Fibroblast of skin of back (primary cell): ENCODE measurements at places on chromosomes 2 and 18.
A peak's percentile ranks its signal among the peaks of the same experiment; 100 is the strongest.

GRCh38 chr2:121532347-121532766 lies 1.7 kb downstream of the RNU4ATAC start:
- peak; percentile 43 for DNase-seq

DNA sequence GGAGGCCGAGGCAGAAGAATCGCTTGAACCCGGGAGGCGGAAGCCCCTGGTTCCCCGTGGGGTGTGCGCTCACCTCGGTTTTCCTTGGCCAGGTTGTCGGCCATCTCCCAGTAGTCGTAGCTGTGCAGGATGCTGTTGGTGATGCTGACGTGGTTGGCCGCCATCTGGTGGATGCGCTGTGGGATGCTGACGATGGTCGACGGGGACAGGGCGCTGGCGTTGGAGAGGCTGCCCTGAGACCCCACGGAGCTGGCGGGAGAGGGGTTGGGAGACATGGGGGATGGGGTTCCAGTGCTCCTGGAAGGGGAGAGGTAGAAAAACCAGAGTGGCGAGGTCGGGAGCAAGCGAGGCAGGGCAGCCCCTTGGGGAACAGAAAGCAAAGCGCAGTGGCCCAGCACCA lies 64.4 kb upstream of the REV1 start:
- DNase-seq = no peak

GRCh38 chr18:5998907-5999306 lies 103.6 kb upstream of the TMEM200C start:
- no peak for DNase-seq

DNA sequence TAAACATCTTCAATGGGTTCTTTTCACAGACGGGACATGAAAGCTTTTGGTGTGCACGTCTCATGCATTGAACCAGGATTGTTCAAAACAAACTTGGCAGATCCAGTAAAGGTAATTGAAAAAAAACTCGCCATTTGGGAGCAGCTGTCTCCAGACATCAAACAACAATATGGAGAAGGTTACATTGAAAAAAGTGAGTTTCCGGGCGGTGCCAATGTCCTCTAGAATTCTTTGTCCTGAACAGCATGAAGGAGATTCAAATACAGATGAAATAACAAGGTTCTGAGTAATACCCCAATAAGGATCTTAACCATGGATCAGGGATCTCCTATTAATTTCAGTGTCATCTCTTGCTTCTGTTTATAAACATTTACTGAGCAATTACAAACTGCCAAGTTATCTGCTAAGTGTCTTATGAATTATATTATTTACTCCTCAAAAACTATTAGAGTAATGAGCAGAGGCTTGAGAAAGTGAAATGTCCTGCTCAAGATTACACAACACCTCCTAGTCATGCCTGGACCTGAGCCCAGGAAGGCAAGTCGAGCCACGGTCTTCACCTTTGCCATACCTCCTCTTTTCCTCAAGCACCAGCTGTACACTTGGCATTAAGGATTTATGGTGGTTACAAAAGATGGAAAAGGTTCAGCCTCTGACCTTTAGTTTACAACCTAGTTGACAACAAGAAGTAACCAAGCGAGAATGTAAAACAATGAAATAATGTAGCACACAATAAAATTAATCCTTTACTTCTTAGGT lies 22.6 kb downstream of the DHRS9 start:
- no peak for DNase-seq

DNA sequence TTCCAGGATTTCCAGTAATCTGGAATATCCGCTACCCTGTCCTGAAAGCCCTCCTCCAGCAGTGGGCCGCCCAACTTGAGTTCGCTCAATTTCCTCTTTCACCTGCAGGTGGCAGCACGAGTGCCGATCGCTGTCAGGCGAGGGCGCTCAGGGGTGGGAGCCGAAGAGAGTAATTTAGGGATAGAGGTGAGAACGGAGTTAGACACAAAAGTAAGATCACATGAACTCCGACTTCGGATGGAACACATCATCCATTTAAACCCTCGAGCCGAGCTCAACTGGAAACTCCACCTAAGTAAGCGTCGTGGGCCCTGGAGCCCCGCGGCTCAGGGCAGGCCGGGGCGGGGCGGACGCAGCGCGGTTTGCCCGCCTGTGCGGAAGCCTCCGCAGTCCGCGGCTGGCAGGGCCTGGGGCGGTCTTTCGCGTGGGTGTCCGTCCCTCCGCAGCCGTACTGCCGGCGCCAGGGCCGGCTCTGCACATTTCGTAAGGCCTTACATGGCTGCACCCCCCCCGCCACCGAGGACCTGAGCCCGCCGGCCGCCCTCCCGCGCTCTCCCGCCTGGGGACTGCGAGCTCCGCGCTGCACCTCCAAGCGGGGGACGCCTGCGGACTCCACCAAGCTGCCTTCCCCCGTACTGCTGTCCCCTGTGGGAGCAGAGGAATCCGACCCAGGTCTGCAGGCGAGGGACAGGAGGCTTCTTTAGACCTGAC lies 61.2 kb downstream of the SEMA4F start:
- DNase-seq = peak; percentile 78

DNA sequence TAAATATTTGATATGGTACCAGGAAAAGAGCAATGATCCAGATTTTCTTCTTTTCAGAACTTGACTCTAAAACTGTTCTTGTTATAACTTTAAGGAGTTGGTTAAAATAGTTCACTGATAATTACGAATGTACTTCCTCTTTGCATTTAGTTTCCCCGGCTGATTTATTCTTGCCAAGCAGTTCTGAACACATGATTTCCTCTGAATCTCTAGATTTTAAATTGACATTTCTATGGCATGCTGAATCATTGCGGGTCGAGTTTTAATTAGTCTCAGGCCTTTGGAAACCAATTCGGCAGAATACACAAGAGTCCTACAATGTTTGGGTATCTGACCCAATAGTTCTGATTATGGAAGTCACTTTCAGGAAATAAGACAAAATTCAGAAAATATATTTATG lies 37.3 kb upstream of the DNAH7 start:
- no peak for DNase-seq

DNA sequence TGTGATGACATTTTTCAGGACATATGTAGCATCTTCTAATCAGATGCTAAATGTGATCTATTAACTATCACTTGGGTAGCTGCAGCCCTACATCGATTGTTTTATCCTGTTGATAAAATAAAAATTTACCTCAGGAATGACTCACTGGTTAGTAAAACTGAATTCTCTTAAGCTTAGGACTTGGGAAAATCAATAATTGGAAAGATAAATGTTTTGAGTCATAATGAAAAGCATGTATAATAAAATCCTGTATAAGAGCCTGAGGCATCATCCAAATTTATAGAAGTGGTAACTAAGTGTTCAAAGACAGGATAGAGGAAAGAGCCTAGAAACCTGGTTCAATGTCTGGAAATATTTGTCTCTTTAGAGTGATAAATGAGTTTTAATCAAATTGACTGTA lies 168.1 kb upstream of the VWC2L start:
- no peak for DNase-seq

GRCh38 chr18:50439460-50440015 lies 64.7 kb downstream of the SKA1 start:
- DNase-seq = no peak

DNA sequence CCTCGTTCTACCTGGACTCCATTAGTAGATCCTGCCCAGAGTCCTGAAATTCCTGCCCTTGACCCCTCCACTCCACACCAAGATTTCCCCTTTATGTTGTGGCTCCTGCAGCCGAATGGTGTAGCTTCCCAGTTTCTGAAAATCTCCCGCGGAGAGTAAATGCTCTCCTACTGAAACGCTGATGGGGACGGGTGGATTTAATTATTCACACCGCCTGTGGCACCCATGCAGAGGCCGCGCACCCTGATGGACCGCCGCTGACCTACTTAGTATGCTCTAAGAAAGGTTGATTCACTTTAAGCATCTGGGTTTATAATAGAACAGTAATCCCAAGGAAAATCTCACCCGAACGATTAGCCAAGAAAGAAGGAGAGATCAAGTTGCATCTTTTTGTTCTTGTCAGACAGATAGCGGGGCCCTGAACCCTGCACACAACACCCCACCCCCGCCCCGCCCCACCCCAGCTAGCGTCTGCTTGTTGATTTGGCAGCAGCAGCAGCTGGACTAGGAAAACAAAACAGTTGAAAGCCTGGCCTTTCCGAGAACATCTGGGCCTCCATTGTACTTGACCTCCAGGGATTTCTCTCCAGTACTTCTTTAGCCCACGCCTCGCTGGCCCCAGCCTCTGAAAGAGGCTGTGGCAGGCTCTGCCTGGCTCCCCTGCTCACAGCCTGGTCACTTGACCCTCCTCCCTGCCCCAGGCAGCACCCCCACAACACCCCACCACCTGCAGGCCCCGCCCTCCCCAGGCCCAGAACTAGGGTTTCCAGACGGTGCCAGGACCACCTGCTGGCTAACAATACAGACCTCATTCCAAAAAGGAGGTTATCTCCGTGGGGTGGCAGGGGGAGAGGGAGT lies 53.6 kb downstream of the DPYSL5 start:
- no peak for DNase-seq

- no peak for DNase-seq
Observed at GRCh38 chr2:26975102-26975501, 4.7 kb downstream of the MAPRE3 start.

- no peak for DNase-seq
Observed at GRCh38 chr2:97754690-97755346, 41.4 kb downstream of the ZAP70 start.

GRCh38 chr2:101400506-101401325 lies 13.4 kb upstream of the CREG2 start:
- DNase-seq = no peak

DNA sequence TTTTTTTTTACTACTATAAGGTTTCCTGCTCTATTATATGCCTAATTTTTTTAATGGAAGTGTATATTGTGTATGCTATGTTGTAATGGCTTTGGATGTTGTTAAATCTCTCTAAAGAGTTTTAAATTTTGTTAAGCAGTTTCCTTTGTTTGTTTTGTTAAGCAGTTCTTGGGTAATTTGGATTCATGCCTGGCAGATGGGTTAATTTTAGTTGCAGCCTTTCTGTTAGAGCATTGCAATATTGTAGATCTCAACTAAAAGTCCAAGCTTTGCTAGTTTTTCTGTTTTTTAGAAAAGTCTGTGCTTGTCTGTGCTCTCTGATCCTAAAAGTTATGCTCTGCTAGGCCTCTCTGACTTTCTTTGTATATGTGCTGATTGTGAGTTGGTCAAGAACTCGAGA lies 1229.0 kb upstream of the NRXN1 start:
- DNase-seq = peak; percentile 23

DNA sequence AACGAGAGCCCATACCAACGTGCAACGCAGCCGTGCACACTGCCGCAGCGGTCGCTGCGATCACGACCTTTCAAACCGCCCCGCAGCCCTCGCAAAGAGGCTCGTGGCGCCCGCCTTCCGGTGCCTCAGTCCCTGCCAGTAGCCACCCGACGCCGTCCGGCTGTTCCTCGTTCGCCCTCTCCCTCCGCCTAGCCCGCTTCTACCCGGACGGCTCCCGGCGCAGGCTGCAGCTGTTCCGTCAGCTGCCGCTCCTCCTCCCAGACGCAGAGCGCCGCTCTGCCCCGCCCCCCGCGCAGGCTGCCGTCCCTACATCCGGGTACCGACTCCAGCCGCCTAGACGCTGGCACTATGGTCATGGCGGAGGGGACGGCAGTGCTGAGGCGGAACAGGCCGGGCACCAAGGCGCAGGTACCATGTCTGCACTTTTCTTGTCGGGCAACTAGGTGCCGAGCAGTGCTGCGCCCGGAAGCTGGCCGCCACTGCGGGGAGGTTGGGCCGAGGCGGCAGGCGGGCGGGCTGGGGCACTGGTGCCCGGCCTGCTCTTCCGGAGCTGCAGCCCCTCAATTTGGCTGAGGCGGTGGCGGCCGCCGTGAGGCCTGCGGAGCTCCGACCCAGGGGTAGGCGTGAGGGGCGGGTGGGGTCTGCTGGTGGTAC lies at the start of gene MOB4:
Gene MOB4 (plus strand): TSS at position 328 of the 654 bp plus-strand sequence. CDS start 21 bp downstream, at position 349.
- peak; percentile 94 for DNase-seq

DNA sequence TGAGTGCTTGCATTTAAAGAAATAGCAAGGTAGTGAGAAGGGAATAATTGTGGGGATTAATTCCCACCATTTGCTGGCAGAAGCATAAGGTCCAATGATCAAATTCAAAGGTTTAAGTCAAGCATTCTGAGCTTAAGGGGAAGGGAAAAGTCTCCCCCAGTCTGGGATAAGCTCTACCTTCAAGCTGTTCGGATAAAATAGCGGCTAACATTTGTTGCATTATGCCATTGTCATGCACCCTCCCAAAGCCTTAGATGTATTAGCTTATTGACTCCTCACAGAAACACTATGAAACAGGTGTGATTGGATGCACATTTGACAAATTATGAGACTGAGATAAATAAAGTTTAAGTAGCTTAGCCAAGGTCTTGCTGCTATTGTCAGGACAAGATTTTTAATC lies 52.2 kb upstream of the TGIF1 start:
- DNase-seq = no peak

DNA sequence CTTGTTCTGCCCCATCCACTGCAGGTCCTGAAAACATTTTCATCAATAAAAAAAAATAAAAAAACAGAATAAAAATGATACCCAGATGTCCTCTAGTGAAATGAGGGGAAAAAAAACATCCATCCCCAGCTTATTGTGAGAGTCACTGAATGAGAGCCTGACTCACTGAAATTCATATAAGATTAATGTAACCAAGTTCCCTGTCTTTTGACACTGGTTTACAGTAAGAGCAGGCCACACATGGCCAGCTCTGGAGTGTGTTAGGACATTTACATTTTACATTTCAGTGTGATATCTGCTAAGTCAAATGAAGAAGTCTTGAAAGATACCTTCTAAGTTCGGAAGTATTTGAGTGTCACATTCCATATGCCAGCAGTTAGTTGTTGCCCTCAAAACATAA lies 21.1 kb upstream of the IL18R1 start:
- peak; percentile 42 for DNase-seq

DNA sequence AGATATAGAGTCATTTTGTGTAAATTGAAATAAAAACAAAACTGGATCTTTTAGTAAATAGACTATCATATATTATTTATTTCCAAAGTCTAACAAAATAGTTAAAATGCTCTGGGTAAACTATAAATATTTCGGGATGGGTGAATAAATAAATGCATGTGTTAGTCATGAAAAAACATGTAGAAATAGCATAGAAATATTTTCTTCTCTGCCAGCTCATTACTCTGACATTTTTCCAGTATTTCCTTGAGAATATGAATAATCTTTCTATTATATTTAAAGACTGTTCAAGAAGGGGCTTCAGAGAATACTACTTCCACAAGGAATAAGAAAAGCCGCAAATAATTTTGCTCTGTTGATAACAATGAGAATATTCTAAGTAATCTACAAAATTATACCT lies 880.4 kb downstream of the TRIB2 start:
- peak; percentile 64 for DNase-seq

GRCh38 chr2:178589335-178589734 lies 109.1 kb downstream of the PLEKHA3 start:
- DNase-seq = no peak

DNA sequence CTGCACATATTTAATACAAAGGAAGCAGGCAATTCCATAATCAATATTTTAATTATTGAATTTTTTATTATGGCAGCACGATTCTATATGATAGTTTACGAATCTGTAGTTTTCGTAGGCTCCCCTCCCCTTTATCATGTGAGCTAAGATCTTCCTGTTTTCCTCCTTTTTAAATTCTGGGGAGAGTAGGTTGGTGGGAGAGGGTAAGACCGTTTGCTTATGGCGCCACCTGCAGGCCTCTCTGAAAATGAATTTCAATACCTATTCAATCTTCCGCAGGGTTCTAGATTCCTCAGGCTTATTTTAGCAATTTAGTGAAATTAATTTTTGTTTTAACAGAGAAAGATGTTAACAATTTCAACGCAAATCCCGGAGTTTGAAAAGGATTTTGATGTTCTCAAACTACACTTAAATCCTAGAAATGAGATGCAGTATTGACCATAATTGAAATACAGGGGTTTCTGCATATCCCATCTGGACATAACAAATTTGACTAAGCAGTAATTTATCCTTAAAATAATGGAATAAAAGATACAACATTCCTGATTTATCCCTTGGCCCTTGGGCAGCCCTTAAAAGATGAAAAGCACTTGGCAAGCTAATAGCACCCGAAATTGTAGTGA lies 12.8 kb upstream of the GBX2 start:
- DNase-seq = peak; percentile 79
